Fibroblast of villous mesenchyme (primary cell): ENCODE measurements at places on chromosomes 11 and 22.
A peak's percentile ranks its signal among the peaks of the same experiment; 100 is the strongest.

DNA sequence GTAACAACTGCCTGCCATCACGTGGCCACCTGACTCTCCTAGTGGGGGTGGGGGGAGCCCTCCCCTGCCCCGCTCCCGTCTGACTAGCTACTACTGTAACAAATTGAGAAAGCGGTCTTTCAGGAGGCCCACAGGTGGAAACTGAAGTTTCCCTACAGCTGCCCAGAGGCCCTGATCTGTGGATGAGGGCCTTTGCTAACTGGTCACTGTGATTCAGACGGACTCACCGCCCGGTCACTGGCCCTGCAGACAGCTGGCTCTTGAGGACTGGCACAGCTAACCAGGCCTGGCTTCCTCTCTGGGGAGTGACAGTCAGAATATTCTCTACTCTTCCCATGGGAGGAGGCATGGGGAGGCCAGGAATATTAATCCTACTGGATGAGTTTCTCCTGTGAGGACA lies 116.8 kb downstream of the ARHGAP8 start:
- no peak for DNase-seq

DNA sequence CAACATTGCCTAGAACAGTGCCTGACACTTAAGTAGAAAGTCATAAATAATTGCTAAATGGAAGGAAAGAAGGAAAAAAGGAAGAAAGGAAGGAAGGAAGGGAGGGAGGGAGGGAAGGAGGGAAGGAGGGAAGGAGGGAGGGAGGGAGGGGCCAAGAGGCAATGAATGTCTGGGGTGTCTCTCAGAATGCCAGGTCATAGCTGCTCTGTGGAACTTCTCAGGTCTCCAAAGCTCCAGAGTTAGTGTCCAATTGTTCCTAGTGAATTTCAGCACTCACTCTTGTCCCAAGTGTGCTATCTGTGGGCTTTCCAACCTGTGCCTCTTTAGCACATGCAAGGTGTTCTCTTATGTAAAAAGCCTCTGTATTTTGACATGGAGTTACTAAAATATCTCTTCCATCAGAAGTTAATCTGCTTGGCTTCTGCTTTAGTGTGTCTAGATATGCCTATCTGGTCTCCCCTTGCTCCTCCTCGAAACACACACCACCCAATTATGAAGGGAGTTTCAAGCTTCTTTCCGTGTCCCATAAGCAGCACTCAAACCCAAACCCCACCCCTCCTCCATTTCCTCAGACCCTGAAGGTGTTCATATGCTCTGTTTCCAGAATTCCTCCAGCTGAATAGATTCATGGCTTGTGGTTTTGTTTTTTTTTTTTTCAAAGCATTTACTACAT lies 56.5 kb downstream of the FAM76B start:
- DNase-seq = no peak

- no peak for DNase-seq
These were observed 322.7 kb downstream of the BLID start for GRCh38 chr11:121793291-121793690.

DNA sequence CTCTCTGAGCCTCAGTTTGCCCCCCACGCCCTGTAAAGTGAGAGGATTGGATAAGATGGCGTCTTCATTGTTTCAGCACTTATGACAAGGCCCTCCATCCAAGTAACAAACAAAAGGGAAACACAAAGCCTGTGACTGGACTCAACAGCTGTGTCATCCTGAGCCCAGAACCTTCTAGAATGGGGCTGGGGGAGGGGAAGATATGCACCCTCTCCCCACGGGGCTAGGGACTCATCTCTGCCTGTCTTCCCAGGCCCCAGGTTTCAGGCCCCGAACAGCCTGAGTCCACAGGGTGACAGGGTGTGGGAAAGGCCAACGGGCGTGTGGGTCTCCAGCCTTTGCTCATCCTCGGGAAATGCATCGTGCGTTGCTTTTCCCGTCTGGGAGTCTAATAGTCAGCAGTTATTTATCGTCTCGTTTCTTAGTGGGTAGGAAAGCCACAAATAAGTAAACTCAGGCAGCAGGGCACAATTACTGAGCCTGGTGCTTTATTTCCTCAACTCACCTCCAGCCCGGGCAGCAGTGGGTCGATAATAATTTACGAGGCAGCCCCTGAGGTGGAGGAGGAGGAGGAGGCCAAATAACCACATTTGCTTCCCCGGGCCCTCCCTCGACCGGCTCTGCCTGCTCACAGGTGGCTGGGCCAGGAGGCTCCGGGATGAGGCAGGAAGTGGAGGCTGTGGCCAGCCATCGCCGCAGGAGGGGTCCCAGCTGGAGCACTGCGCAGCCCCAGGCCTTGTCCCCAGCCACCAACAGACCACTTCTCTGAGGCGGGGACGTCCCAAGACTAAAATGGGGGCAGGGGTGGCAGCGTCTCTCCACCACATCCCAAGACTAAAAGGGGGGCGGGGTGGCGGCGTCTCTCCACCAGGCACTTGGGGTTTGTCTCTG lies 54.4 kb downstream of the FLRT1 start:
- DNase-seq = peak; percentile 54

- no peak for DNase-seq
These were observed 96.2 kb downstream of the RASSF10 start for GRCh38 chr11:13105237-13105844.

DNA sequence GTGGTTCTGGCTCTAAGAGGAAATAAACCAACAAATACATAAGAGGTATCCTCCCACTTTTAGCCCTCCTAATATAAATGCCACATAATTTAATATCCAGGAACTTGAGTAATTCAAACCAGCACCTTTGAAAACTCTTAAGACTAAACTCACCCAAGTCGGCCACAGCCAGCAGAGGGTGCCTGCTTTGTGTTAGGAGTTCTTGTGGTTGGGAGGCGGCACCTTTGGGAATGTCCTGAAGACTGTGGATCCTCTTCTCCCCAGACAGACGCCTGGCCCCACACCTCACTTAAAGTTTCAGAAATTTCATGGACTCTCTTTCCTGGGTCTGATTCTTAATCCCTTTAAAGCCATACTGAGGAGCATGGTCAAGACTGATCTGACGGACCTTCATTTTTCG lies 169.0 kb downstream of the TBC1D22A start:
- peak; percentile 68 for DNase-seq
